DMS53 (cell line): ENCODE measurements at places on chromosomes 5 and 9.
A peak's percentile ranks its signal among the peaks of the same experiment; 100 is the strongest.

GRCh38 chr9:110543631-110544051, 35.9 kb downstream of the SVEP1 start:
- DNase-seq: no peak

DNA sequence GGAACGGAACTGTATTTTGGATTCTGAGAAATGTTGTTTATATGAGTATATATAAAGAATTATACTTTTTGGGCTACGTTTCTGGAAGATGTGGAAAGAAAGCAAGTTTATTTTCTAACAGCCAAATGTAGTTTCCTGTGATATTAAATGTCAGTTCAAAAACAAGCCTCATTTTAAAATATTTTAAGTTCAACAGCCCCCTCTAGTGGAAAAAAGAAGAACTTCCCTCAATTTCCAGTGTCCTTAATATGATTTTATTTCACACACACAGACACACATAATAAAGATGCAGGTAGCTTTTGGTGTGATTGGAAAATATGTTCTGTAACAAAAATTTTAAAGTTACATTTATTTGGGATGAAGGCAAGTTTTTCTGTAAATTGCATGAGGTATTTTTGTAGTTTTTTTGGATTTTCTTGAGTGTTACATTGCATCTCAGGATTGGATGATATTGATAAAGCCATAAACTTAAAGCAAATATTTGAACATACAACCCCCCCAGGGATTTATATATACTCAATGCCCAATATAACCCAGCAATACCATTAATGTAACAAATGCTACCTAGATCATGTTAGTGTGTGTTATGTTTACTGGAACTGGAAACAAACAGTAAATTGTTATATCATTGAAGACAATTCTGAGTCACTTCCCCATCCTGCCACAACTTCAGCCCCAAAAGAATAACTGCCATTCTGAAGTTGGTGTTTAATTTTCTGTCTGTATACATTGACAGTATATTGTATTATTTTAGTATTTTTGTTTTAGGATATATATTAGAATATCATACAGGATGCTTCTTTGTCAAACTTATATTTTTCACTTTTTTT, 54.0 kb downstream of the CCDC171 start:
- DNase-seq: peak; percentile 38

DNA sequence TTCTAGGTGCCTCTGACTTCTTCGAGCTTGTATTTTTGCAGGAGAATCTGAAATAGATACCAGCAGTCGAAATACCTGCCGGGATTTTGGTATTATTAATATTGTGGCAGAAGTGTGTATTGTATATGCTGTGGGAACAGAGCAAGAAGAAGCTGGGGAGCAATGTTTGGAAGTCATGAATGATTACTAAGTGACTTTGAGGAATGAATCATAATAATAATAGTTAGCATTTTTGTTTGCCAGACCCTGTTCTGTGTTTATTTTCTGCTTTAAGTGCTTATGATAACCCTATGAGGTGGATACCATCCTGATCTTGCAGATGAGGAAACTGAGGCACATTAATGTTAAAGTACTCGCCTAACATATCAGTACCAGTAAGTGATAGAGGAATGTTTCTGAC, 32.4 kb downstream of the RAB24 start:
- no peak for DNase-seq

GRCh38 chr9:73172901-73173215, 21.2 kb downstream of the ANXA1 start:
- DNase-seq: no peak

DNA sequence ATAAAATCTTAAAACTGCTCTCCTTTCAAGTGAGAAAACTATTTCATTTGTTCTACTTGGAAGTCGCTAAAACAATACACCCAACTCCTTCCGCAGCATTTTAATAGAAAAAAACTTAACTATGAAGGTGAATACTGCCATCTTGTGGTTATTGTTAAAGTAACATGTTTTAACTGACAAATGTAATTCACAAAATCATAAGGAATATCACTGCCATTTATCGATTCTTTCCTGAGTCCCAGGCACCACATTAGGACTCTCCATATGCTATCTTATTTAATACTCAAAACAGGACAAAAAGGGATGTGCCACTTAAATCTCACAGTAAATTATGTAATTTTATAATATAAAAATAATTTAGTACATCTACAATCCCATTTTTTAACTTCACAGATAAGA, 130.5 kb upstream of the ITGA1 start:
- DNase-seq: peak; percentile 78
